NK-92 treated with Interleukin-12 subunit alpha and Interleukin-12 subunit beta, amount 100 ng/mL, for 24 hours (cell line): ENCODE measurements at places on chromosomes 7 and 10.

GRCh38 chr10:120557311-120557710 lies 100.3 kb downstream of the PLPP4 start:
- DNase-seq: no peak

- no peak for DNase-seq
These were observed 192.5 kb upstream of the POT1 start for GRCh38 chr7:125122173-125122572.

DNA sequence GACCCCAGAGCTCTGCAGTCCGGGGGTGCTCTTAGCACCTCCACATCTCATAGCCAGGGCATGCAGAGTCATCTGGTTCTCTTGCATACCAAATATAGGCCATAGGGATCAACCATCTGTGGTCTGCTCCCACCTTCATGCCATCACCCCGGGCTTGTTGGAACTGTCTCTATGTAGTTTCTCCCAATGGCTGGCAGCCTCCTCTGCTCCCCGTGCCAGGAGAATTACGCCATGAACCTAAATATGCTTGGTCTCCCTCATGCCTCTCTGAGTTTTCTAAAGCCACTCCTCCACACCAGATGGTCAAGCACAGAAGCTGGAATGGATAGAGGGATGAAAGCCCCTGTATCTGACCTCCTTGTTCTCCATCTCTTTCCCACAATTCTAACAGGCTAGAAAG lies 302.6 kb upstream of the MYO3A start:
- DNase-seq: no peak

GRCh38 chr7:44995555-44996493 lies 4.2 kb upstream of the CCM2 start:
- no peak for DNase-seq

- DNase-seq: no peak
These were observed at the start of gene KNDC1 for GRCh38 chr10:133159950-133160825. Gene KNDC1, plus strand, starts transcription at chr10:133160219. Its CDS starts 249 bp downstream, at chr10:133160468.

DNA sequence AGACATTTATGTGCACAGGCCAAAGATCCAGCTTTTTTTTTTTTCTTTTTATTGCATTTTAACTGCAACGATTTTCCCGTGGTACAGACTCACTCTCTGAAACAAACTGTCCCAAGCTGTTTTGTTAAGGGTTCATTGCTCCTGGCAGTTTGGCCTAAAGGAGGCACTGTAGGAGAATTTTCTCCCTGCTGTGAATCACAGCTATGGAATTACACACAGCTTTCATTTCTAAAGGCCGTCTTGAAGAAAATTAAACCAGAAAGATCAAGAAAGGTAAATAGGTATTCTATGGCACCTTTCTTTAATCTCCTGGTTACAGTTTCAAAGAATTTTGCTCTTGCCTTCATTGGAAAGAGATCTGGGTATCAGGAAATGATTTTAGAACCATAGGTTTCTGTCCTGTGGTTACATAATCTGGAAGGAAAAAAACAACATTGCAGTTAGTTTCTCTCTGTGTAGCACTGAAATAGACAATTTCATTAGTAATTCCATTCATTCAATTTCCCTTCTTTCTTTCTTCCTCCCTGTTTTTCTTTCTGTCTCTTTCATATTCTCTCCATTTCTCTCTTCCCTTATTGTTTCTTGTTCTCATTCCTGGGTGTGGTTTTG lies 51.2 kb downstream of the PDK4 start:
- DNase-seq: no peak

- no peak for DNase-seq
These were observed 303.3 kb downstream of the IPMK start for GRCh38 chr10:57964351-57964750.

DNA sequence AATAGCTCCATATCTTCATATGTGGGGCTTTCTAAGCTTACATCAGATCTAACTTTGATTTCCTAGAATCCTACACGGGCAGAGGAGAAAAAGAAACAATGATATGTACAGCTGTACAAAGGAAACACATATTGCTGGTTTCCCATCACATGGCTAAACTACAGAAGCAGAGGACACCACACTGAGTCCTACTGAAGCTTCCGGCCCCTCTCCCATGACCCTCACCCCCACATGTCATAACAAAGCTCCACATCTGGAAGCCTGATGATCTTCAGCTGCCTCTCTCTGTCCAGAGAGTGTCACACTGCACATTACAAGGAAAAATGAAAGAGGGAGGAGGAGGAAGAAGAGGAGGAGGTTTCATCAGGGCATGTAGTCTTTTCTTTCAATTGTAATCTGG lies 14.0 kb downstream of the SLC16A12 start:
- DNase-seq: no peak

DNA sequence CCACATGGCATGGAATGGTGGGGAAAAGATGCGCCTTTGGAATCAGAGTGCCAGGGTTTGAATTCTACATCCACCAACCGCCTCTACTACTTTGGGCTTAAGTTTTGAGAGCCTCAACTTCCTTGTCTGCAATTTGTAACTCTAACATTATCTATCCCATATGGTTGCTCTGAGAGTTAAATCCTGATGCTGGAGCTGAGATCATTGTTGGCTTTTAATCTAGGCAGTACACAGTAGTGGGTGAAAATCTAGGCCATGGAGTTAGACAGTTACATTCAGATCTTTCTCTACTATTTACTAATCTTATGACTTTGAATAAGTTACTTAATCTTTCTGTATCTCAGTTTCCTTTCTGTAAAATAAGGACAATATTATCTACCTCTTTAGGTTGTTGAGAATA lies 149.7 kb upstream of the AOAH start:
- DNase-seq: no peak

DNA sequence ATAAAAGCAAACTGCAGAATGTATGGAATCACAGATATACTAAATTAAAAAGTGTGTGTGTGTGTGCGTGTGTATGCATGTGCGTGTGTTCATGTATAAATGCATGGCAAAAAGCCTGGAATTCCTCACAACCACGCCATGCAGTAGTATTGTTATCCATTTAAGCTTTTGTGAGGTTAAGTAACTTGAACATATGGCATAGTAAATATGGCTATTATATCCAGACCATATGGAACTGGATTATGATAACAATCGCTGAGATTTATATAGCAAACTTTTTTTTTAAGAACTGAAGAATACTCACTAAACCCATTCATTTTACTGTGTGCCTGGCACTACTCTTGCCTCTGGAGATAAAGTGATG lies 22.3 kb upstream of the NANOS1 start:
- DNase-seq: no peak

- DNase-seq: no peak
These were observed 46.6 kb downstream of the ITGB1 start for GRCh38 chr10:32911285-32912016.

DNA sequence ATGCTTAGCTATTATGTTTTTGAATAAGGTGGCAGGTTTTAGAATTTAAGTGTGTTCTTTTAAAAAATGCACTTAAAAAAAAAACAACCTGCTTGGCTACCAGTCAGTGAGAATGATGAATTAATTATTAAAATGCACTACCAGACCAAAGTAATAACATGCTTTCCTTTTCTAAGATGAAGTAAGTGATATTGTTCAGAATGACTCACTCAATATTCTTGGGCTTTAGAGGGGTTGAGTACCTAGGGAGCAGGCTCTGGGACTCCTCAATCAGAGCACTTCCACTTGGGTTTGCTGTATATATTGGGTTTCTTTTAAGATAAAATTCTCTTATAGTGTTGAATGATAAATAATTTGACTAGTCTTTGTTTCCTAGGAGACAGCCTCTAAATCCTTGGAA lies 8.6 kb downstream of the STAM start:
- no peak for DNase-seq

GRCh38 chr7:137801003-137801402 lies 45.8 kb downstream of the DGKI start:
- DNase-seq: no peak

- DNase-seq: no peak
These were observed 152.0 kb downstream of the RPS24 start for GRCh38 chr10:78185693-78186055.
